ENCODE measurements at places on chromosomes 13 and 19.

- DNase-seq = no peak
These were observed 14.2 kb downstream of the DPF1 start for GRCh38 chr19:38209671-38210457.

DNA sequence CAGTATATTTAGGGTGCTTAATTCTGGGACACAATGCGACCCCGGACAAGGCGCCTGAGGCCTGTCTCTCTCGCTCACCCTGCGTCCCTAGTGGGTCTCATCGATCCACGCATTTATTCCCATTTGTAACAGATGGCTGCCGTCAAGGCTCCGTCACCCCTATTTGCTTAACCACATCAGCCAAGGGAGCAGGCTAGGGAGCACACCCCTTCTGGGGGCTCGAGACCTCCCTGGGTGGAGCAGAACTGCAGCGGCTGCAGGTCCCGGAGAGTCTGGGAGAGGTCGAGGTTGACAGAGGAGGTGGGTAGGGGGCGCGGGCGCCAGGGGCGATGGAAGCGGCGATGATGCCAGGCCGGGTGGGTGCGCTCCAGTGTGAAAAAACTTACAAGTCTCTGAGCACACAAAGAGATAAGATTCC lies 507 bp downstream of the ALG5 start:
- DNase-seq = peak; percentile 1

GRCh38 chr13:69028936-69029335 lies 1078.7 kb upstream of the ATXN8OS start:
- DNase-seq = no peak

DNA sequence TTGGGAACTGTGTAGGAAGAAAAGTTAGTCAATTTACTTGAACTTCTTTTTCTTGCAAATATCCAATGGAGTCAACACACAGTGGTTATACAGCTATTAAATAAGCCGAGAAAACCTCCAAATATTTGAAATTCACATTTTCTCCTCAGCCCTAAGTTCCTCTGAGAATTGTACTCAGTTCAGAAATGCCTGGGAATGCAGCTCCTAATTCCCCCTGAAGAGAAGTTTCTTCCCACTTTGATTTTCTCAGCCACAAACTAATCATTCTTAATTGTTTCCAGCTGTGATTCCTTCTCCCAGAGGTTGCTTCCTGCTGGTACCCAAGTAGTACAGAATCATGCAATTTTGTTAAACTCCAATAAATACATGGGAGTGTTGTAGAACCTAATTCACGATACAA lies 246.1 kb upstream of the MIR17HG start:
- DNase-seq = no peak

DNA sequence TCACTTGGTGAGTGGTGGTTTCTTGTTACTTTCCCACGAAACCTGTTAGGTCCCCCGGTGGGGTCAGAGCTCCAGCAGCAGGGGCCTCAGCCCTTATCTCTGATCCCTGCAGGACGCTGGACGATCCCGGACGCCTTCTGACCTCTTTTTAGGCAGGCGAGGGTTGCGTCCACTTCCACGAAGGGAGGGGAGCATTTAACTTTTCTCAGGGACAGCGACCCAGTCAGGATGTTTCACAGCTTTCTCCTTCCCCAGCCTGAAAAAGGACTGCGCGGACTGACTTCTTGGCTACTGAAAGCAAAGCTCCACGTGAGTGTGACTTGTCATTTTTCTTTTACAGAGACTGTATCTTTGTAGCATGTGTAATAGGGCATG lies 692 bp downstream of the ZNF234 start:
- no peak for DNase-seq

GRCh38 chr19:5037936-5038335 lies 69.0 kb downstream of the KDM4B start:
- no peak for DNase-seq

DNA sequence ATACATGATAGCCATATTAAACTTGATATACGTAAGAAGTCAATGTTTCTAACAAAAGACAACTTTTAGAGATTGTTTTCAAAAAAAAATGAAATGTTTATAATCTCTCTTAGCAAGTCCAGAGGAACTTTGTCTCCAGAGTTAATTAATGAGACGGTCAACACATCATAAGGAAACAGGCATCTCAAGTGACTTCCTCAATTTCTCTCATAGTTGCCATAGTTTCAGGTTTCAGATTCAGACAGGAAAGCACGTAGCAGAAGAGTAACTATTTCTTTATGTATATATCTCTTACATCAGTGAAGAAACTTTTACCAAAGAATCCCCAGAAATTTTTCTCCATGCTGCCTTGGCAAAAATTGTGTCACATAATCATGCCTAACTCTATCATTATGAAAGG lies 159.6 kb upstream of the ATXN8OS start:
- no peak for DNase-seq

GRCh38 chr13:58907347-58907746 lies 1256.4 kb downstream of the DIAPH3 start:
- DNase-seq = no peak

DNA sequence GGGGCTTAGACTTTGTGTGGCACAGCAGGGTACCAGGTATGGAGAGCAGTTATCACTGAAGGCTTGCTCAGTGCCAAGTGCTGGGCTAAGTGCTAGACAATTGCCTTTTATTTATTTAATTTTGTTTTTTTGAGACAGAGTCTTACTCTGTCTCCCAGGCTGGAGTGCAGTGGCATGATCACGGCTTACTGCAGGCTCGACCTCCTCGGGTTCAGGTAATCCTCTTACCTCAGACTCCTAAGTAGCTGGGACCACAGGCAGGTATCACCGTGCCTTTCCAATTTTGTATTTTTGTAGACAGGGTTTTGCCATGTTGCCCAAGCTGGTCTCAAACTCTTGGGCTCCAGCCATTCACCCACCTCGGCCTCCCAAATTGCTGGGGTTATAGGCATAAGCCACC lies 256.9 kb downstream of the ZNF536 start:
- no peak for DNase-seq

GRCh38 chr13:50511877-50512341 lies 331.6 kb downstream of the DLEU7 start:
- DNase-seq = no peak

- DNase-seq = no peak
These were observed 673.1 kb downstream of the DIAPH3 start for GRCh38 chr13:59490651-59491050.

GRCh38 chr13:33178209-33178840 lies 107.2 kb downstream of the STARD13 start:
- no peak for DNase-seq

- no peak for DNase-seq
These were observed 324.7 kb downstream of the DLEU7 start for GRCh38 chr13:50518781-50519201.

- DNase-seq = no peak
These were observed 177.3 kb downstream of the URI1 start for GRCh38 chr19:30119180-30119908.

GRCh38 chr13:104436555-104436954 lies 1370.3 kb upstream of the SLC10A2 start:
- no peak for DNase-seq

- no peak for DNase-seq
These were observed 5.3 kb downstream of the RASIP1 start for GRCh38 chr19:48735031-48735615.

- no peak for DNase-seq
These were observed 62.9 kb downstream of the DCT start for GRCh38 chr13:94416454-94417080.

GRCh38 chr13:111526922-111527321 lies 206.5 kb downstream of the TEX29 start:
- DNase-seq = no peak

DNA sequence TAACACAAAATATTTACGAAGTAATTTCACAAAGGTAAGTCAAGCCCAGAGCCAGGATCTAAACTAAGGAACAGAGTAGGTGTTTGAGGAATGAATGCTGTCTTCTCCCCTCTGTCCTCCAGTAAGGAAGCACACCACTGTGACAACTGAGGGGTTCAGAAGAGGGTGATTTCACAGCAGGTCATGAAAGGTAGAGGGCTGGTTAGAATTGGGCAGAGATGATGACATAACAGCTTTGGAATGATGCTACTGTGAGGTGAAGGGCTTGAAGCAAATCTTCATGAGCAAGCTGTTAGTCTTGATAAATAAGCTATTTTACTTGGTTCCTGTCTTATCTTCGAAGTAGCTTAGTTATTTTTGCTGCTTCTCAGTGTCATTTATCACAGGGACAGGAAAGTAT lies 498.6 kb downstream of the FGF9 start:
- DNase-seq = no peak

DNA sequence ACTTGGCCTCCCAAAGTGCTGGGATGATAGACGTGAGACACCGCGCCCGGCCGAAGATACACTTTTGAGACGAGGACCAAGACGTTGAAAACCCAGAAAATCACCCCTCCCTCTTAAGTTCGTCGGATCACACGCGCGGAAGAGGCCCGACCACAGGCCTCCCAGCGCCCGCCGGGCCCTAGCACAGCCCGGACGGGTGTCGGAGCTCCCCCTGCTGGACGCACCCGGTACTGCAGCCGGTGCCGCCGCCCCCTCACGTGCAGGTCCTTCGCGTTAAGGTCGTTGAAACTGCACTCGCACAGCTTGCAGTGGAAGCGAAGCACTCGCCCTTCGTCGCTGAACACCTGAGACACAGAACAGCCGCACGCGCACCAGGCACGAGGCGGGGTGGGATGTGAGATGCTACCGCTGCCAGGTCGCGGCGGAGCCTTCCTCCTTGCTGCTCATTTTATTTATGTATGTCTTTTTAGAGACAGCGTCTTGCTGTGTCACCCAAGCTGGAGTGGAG lies 35.7 kb upstream of the MATK start:
- DNase-seq = peak; percentile 76

DNA sequence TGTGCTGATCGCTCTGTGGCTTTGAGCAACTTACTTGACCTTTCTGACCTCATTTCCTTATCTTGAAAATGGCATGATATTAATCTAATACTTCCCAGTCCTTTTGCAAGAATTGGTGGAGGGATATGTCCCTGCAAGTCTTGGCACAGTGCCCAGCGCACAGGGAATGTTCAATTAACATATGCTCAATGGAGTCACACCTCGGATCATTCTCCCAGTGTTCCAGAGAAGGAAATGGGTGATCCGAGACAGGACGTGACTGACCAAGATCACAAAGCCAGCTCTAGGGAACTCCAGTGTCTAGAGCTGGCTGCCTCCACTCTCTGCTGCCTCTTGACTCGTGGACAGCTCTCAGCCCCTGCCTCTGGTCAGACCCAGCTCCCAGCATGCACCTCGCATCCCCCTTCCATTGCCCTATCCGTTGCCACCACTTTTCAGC lies 3.6 kb downstream of the CDC42EP5 start:
- no peak for DNase-seq

- DNase-seq = no peak
These were observed 482.8 kb downstream of the SLITRK5 start for GRCh38 chr13:88154001-88154400.

GRCh38 chr19:23525276-23525852 lies 130.1 kb upstream of the ZNF91 start:
- DNase-seq = no peak

DNA sequence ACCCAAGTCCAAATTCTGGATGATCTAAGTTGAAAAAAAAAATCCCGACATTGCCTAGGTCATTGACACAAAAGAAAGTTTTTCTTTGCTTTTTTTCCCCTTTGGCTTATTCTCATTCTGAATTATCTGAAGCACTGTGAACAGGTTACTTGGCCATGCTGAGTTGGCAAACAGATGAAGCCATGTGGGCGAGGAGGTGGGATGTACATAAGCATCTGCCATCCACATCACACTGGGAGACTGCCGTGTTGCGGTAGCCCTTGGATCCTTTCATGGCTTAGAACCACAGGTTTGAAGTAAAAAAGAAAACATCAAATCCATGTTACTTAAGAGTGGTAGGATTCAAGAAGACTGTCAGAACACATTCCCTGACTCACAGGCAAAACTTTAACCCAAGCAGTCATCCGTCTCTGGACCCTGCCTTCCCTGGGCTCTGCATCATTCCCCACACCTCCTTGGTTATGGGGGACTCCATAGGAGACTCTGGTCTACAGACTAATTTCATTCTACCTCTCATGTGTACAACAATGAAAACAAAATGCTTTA lies 242.5 kb upstream of the SERP2 start:
- DNase-seq = no peak

- DNase-seq = no peak
These were observed 35.6 kb upstream of the TPTE2 start for GRCh38 chr13:19596960-19597361.

DNA sequence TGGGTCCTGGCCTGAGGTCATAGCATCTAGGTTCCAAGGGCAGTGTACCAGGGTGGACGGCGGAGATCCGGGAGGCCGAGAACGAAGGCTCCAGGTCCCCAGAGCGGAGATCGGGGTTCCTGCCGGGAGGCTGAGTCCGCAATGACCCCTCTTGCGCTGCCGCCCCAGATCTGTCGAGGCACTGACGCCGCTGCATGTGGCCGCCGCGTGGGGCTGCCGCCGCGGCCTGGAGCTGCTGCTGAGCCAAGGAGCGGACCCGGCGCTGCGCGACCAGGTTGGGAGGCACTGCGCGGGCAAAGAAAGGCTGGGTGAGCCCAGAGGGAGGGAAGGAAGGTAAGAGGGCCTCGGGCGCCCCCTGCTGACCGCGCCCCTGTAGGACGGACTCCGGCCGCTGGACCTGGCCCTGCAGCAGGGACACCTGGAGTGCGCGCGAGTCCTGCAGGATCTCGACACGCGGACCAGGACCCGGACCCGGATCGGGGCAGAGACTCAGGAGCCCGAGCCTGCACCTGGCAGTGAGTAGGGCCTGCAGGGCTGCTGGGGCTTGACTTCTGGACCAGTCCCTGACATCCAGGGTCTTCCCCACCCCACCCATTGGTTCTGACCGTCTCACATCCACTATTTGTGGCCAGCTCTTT lies 906 bp downstream of the ANKLE1 start:
- DNase-seq = peak; percentile 47

DNA sequence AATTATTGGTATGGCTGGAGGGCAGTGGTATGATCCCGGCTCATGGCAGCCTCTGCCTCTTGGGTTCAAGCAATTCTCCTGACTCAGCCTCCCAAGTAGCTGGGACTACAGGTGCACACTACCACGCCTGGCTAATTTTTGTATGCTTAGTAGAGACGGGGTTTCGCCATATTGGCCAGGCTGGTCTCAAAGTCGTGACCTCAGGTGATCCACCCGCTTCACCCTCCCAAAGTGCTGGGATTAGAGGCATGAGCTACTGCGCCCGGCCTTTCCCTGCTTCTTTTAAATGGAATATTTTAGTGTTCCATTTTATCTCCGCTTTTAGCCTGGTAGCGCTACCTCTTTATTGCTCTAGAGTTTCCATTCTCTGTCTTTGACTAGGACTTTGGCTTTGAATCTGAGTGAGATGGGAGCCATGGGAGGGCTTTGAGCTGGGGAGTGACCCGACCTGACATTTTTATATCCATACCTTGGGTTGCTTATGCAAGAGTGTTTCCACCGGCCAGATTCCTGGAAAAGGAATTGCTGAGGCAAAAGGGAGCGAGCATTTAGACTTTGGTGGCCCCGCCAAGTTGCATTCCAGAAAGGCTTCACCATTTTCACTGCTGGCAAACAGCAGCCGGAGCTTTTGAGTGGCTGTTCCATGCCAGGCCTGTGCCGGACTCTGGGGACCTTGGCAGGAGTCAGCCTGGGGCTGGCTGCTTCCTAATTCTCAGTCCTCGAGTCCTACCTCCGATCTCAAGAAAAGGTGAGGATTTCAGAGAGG lies 22.9 kb downstream of the BICRA start:
- DNase-seq = no peak

- DNase-seq = peak; percentile 53
These were observed 10.7 kb downstream of the ABHD8 start for GRCh38 chr19:17292301-17293074.

GRCh38 chr13:26976313-26976712 lies 195.3 kb downstream of the USP12 start:
- DNase-seq = no peak
